Right ventricle myocardium inferior (tissue), 1 donor: ENCODE measurements at places on chromosomes 11 and 22. TPM values are rescaled to one million over a fixed set of nuclear protein-coding genes. Genes with fewer than 3 reads are reported as not detected.

- DNase-seq = no peak
Measured at GRCh38 chr22:48746789-48747425, 1080.8 kb downstream of the BRD1 start.

The GLYATL2 gene
- not detected for total RNA-seq

The PDGFD gene
- 9.0 TPM for total RNA-seq

GRCh38 chr11:45073685-45074141, 72.7 kb upstream of the PRDM11 start:
- no peak for DNase-seq

GRCh38 chr22:33014621-33015020, 43.6 kb downstream of the SYN3 start:
- DNase-seq = no peak

DNA sequence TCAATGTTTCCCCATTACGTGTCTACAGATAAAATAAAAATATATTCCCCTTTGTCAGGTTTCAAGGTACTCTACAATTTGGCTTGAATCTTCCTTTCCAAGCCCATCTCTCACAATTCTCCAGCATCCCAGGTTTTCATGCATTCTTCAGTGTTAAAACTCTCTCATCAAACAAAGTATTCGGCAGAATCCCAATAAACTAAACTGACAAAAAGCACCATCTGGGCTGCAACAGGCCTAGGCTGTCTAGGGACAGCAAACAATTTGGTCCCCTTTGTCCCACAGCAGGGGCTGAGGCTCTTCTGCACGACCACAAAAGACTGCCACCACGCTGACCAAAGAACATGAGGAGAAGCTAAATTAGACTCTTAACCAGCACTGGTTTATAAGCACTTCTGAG, 159.4 kb downstream of the CADM1 start:
- DNase-seq = no peak

The NCF4 gene
- 9.4 TPM for total RNA-seq

The HOATZ gene
- total RNA-seq = not detected

- DNase-seq = no peak
Measured at GRCh38 chr11:34464591-34465051, 25.9 kb downstream of the CAT start.

The CTSF gene
- 51.0 TPM for total RNA-seq

The OR8A1 gene
- not detected for total RNA-seq

DNA sequence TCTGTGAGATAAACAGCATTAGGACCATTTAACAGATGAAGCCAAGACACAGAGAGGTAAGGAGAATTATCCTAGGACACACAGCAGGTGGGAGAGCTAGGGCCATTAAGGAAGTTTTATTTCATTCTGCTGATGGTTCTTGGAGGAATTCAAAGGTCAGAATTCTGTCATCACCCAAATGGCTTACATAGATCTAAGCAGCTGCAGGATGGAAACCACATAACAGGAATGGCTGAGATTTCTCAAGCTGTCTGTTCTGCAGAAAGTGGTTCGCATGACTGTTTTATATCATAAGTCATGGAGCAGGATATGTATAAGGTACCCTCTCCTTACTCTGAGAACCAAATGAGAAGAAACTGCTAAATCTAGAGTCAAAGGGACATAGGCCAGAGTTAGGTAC, 163.2 kb upstream of the NARS2 start:
- no peak for DNase-seq

DNA sequence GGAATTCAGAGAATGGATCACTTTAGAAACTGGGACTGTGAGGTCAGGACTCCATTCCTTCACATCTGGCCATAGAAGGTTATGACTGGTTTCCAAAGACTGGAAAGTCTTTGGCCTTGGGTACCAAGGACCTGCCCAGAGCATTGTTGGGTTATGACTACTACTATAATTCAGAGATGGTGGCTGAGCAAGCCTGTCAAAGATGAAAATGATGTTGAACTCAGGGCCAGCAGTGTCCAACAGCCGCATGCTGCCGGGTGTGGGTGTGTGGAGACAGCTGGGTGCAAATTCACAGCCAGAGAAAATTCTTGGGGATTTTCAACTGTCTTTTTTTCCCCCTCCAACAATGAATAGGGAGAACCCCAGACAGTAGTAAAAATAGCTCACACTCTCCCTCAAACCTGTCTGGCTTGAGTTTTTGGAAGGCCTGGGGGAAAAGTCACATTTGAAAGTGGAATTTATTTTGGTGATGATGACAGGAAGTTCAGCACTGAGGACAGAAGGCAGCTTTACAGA, 166.8 kb upstream of the NCAM1 start:
- no peak for DNase-seq

- no peak for DNase-seq
Measured at GRCh38 chr11:36564376-36565030, 3.3 kb upstream of the RAG1 start.

DNA sequence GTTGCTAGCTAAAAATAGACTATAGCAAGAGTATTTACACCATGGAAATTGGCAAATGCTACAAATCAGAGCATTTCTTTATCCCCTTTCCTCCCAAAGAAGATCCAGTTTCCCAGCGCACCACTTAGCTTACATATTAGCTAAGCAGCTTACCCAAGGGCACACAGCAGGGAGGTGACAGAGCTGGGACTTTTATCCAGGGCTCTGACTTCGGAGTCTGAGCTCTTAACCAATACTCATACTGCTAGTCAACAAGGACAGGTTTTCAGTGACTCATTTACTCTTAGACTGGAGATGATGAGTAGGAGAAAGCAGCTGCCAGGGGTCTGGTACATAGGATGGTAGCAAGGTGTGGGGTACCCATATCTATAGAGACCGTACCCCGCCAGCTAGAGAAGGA, 38.4 kb downstream of the NAV2 start:
- no peak for DNase-seq

The LARGE1 gene
- total RNA-seq = 152 TPM

- DNase-seq = peak; percentile 54
Measured at GRCh38 chr22:46580940-46581537, 39.1 kb upstream of the GRAMD4 start.

DNA sequence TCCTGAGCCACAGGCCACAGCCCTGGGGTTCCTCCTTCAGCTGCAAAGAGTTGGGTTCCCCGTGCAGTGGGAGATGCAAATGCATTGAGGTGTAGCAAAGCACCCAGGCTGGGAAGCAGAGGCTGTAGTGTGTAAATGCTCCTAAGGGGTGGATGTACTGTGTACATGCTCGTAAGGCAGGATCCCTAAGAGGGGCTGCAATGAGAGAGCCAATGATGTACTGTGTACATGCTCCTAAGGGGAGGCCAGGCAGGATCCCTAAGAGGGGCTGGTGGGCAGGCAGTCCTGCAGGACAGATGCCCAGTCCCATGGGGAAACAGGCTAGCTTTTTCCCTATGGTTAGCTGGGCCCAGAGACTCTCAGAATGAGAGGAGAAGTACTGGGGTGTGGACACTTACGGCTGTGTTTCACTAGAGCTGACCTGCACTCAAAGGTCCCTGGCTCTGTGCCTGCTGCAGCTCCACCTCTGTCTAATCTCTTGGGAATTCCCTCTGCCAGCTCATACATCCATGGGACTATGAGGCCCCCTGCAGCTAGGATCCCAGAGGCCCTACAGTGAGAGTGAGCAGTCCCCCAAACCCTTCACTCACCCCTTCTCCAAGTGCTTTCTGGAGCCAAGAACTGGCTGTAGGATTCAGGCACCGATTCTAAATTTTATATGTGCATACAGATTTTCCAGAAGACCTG, 261.9 kb upstream of the LUZP2 start:
- DNase-seq = peak; percentile 27

GRCh38 chr11:99592266-99592665, 571.5 kb downstream of the CNTN5 start:
- DNase-seq = no peak

DNA sequence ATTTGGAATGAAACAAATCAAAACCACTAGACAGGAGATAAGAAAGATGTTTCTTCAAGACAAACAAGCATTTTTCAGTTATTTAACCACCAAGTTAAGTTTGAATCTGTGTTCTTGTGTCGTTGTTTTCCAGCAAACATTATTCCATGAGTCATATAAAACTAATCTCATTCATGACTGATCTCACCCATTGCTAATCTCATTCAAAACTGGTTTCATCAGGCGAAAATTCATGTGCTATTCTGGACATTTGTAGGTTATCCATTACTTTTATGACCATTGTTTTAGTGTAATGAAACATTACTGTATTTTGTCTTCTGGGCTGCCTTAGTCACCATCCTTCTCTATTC, 221.8 kb downstream of the DDX10 start:
- DNase-seq = no peak

The DDI1 gene
- total RNA-seq = not detected

The TOP3B gene
- total RNA-seq = 10.4 TPM

DNA sequence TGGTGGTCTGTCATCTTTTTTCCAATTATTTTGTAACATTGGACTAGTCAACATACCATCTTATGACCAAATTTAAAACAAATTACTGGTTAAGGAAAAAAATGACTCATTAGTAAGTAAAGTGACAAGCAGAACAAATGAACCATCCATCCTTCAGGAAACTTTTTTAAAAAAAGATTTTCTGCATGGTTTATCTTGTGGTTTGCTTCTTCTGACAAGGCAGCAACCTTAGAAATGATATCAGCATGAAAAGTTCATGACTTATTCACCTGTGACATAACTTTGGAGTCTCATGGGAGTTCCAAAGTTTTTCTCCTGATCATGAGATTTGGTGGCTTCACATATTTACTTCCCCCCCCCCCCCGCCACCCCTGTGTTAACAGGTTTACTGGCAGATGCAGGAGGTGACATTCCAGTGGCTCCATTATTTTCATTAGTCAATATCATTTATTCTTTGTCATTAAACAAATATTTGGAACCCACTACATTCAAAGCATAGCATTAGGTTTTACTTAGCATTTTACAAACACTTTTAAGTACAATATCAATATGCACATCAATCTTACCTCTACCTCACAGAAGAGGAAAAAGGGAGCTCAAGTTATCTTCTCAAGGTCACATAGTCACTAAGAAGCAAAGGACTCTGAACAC, 40.7 kb downstream of the DCUN1D5 start:
- no peak for DNase-seq

DNA sequence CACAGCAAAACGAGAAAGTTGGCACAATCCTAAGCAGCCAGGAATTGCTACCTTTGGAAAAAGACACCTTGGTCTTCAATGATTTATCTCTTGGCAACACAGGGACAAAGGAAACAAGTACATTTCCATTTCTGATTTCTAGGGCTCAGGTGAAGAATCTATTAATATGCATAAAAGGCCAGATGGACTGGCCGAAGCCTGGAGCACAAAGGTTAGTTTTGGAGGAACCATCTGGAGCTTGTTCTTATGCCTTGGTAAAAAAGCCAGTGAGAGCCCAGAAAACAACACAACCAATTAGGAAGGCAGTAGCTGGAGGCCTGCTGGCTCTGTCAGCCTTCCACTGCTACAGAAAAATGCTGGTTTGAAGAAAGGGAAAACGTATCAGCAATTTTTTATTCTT, 713.5 kb upstream of the API5 start:
- DNase-seq = no peak

DNA sequence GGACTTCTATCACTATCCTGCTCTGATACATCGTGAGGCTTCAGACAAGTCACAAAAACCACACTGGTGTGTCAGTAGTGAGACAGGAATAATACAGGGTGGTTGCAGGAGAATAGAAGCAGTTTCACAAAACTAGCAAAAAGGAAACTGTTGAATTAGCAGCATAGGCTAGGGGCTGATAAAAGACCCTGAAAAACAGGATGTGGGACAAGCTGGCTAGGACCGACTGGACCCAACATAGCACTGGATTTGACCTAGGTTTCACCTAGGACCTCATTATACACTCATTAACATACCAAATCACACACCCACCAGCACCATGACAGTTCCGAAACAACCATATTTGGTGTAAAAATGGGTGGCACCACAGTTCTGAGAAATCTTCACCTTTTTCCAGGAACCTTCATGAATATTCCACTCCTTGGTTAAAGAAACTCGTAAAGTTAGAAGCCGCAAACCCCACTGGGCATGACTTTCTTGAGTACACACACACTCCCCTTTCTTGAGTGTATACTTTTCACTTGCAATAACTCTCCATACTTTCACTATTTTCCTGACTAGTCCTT, 76.2 kb downstream of the SLC1A2 start:
- no peak for DNase-seq

DNA sequence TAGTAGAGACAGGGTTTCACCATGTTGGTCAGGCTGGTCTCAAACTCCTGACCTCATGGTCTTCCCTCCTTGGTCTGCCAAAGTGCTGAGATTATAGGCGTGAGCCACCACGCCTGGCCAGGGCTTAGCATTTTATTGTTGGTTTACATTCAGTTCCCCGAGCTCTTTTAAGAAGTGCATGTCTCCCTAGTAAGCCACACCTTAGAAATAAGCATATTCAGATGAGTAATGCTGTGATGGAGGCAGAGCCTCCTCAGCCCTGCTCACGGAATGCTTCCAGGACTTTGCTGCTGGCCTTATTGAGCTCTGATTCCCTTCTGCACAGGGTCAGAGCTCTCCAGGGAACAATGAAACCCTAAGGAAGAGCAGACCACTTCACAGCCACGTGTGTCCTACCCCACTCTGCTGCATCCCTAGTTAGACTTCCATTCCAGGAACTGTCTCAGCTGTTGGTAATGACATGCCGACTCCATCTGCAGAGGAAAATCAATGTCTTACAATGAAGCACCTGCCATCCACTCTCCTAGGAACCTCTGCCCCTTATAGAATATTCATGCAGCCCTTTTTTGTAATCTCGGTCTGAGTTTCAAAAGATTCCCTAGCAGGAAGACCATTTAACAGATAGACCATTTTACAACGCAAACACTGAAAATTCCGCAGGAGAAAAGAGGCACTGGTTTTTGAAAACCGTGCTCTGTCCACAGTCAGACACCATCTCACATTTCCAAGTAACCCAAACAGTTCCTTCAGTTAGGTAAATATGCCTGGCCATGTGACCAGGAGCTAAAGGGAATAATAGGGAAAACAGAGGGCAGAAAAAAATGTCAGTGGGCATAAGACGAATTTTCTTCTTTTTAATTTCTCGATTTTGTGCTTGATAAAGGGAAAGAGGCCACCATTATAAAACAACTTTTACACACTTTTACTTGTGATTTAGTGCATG, 1.7 kb upstream of the JAM3 start:
- DNase-seq = no peak

DNA sequence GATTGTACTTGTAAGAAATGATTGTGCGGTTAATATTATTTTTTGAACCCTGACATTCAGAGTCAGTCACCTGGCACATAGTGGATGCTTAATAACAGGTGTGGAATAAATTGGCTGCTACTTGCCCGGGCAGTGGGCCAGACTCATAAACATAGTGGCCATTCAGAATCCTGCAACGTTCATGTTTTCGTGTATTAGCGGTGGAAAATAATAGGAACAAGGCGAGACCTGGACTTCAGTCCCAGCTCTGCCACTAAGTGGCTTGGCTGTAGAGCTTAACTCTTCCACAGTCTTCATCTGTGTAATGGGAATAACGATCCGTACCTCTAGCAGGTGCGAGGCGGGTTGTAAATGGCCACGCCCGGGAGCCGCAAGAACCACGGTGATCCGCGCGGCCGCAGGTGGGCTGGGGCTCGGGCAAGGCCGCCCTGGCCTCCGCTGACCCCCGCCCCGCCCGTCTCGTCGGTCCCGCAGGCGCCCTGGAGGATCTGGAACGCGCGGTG, 761 bp upstream of the TMEM25 start:
- DNase-seq = no peak

- DNase-seq = peak; percentile 54
Measured at GRCh38 chr11:61683961-61684869, 4.0 kb downstream of the DAGLA start.

The THY1 gene
- 1.8 TPM for total RNA-seq

The OR5B21 gene
- not detected for total RNA-seq
